Kidney (tissue), 22 donors: ENCODE measurements at places on chromosomes 2 and 18. TPM values are rescaled to one million over a fixed set of nuclear protein-coding genes. Genes with fewer than 3 reads are reported as not detected.

Gene CD8A
- 5.9 TPM for total RNA-seq

Gene CCBE1
- 2.2 TPM for total RNA-seq

Gene PIEZO2
- 4.1 TPM for total RNA-seq

DNA sequence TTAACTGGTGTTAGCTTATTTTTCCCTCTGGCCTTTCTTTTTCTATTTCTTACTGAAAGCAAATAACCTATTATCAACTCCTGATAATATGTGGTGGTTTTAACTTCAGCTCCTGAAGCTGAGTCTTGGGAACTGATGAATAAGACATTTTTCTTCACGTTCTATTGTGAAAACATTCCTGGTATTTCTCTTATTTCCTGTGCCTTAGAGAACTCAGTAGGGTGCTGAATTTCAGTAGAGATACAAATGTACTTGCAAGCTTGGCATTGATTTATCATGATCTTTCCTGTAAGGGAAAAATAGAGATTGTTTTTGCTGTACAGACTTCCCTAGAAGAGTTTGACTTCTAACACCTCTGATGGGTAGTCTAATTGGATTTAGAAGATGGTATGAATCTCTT, 52.8 kb upstream of the DCC start:
- no peak overlapping the region for H3K4me3 ChIP-seq
- no peaks in the 10 kb centered on the region for H3K36me3 ChIP-seq
- H3K4me1 ChIP-seq = no peaks in the 10 kb centered on the region
- no peaks in the 10 kb centered on the region for H3K27me3 ChIP-seq
- H3K27ac ChIP-seq = no peak overlapping the region

- no peaks in the 10 kb centered on the region for H3K27me3 ChIP-seq
- no peak for DNase-seq
- H3K27ac ChIP-seq = no peak overlapping the region
Observed at GRCh38 chr2:147500819-147501395, 343.9 kb upstream of the ACVR2A start.

DNA sequence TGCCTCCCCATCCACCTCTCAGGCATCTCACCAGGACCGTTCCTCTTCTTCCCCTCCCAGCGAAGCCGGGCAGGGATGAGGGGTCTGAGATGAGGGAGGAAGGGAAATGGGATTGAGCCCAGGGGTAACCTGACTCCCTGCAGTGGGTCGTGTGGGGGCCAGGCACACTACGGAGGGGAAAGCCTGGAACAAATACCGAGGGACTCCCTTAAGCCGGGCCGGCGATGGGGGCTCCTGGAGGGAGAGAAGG, 250 bp upstream of the SPEG start:
- no peak overlapping the region for H3K27ac ChIP-seq
- H3K4me1 ChIP-seq = no peaks in the 10 kb centered on the region
- no peak overlapping the region for H3K4me3 ChIP-seq
- H3K27me3 ChIP-seq = peaks cover 3% of the 10 kb centered on the region
- no peaks in the 10 kb centered on the region for H3K36me3 ChIP-seq
- DNase-seq = no peak

DNA sequence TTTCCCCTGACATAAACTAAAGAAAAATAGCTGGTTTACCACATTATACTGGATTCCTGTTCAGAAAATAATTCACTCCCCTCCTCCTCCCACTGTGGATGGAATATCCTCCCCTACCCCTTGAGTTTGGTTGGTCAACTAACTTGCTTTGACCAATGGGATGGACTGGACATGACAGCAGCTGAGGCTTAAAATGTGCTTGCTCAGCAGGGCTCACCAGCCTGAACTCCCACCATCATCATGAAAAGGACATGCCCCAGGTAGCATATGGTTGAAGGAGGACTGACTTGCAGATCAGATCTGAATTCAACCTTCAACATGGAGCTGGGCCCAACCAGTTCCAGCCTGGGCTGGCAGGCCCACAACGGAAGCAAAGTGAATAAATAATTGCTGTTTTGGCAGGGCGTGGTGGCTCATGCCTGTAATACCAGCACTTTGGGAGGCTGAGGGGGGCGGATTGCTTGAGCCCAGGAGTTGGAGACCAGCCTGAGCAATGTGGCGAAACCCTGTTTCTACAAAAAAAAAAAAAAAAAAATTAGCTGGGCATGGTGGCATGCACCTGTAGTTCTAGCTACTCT, 284.4 kb downstream of the AFF3 start:
- no peaks in the 10 kb centered on the region for H3K4me1 ChIP-seq
- no peak overlapping the region for H3K4me3 ChIP-seq
- no peaks in the 10 kb centered on the region for H3K36me3 ChIP-seq
- H3K27ac ChIP-seq = no peak overlapping the region
- no peaks in the 10 kb centered on the region for H3K27me3 ChIP-seq
- no peak for DNase-seq

GRCh38 chr2:174877301-174877700, 113.0 kb upstream of the CHRNA1 start:
- DNase-seq = no peak
- H3K4me1 ChIP-seq = no peaks in the 10 kb centered on the region
- no peaks in the 10 kb centered on the region for H3K27me3 ChIP-seq
- H3K4me3 ChIP-seq = no peak overlapping the region
- no peak overlapping the region for H3K27ac ChIP-seq

GRCh38 chr2:214069254-214069653, 341.6 kb upstream of the VWC2L start:
- DNase-seq = no peak
- H3K4me3 ChIP-seq = no peak overlapping the region
- H3K36me3 ChIP-seq = no peaks in the 10 kb centered on the region
- no peak overlapping the region for H3K27ac ChIP-seq
- no peaks in the 10 kb centered on the region for H3K27me3 ChIP-seq
